Naive thymus-derived CD8-positive, alpha-beta T cell (primary cell): ENCODE measurements at places on chromosomes 1 and 21. TPM values are rescaled to one million over a fixed set of nuclear protein-coding genes. Genes with fewer than 3 reads are reported as not detected.
A peak's percentile ranks its signal among the peaks of the same experiment; 100 is the strongest.

Gene XKR8
- 8.8 TPM for total RNA-seq

Gene C8B
- not detected for total RNA-seq

Gene ALG14
- total RNA-seq: 0.74 TPM

DNA sequence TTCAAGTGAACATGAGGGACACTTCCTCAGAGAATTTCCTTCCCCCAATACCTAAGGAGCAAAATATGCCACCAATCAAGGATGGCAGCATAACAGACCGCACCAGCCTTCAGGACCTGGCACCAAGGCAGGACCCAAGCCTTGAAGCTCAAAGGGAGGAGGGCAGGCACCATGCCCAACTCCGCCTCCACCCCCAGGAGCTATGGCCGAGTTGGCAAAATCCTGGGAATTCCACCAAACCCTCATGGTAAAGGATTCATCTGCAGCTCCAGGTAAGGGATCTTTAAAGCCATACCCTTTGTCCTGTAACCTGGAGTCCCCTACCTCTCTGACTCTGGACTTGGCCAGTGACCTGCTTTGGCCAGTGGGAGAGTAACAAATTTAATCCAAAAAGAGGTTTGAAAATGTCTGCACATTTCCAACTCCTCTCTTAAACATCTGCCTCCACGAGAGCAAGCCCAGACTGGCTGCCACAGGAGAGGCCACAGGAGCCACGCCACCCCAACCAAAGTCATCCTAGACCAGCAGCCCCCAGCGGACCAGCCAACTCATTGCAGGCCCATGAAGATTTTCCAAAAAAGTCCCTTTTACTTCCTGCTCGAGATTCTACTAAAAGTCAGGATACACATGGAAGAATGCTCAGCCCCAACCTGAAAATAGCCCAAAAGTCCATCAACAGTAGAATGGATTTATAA lies 41.9 kb downstream of the NPHP4 start:
- H3K27ac ChIP-seq: no peak overlapping the region
- peaks cover 7% of the 10 kb centered on the region for H3K4me1 ChIP-seq
- no peak overlapping the region for H3K4me3 ChIP-seq
- H3K27me3 ChIP-seq: no peaks in the 10 kb centered on the region
- peaks cover 9% of the 10 kb centered on the region for H3K36me3 ChIP-seq

DNA sequence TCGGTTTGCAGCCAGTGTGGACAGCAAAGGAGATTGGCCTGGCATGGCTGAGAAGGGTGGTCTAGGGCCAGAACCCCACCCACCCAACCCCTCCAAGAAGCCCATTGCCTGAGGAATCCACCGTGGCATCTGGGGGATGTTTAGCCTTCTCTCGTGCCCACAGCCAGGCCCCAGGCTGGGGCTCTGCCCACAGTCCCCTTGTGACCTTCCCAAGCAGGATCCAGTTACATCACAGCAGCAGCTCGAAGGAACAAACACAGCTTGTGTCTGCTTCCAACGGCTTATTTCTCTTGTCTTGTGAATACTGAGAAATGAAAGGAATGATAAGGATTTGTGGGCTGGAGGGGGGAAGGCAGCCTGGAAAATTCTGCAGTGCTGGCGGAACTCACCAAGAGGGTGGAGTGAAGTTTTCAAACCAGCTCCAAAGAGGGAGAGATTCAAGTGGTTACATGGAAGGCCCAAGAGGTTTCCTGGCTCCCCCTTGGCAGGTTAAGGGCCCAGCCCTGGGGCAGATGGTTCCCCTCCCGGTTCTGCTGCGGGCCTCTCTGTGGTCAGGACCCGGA lies 61.6 kb downstream of the DHRS3 start:
- H3K4me3 ChIP-seq: no peak overlapping the region
- H3K36me3 ChIP-seq: no peaks in the 10 kb centered on the region
- no peak overlapping the region for H3K27ac ChIP-seq
- H3K27me3 ChIP-seq: no peaks in the 10 kb centered on the region
- no peak for DNase-seq

DNA sequence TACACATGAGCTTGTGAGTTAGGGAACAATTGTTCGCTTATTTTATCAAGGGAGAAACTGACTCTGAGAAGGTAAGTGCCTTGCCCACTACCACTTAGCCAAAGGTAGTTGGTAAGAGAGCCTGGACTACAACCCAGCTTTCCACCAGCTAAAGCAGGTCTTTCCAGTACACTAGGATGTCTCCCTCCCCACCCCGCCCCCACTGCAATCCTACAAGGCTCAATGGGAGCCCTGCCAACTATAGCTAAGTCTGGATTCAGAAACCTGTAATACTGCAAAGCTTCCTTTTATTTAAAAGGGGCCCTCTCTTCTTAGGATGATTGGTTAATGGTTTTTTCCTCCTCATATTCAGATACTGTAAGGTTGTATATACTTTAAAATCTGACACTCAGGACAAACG lies 102.0 kb upstream of the C8B start:
- H3K4me1 ChIP-seq: no peaks in the 10 kb centered on the region
- H3K36me3 ChIP-seq: no peaks in the 10 kb centered on the region
- no peaks in the 10 kb centered on the region for H3K27me3 ChIP-seq
- H3K4me3 ChIP-seq: no peak overlapping the region
- H3K27ac ChIP-seq: no peak overlapping the region
- DNase-seq: no peak

- H3K36me3 ChIP-seq: no peaks in the 10 kb centered on the region
- peak overlapping the region; percentile 18 for H3K27ac ChIP-seq
- H3K4me3 ChIP-seq: no peak overlapping the region
- peaks cover 9% of the 10 kb centered on the region for H3K4me1 ChIP-seq
- no peaks in the 10 kb centered on the region for H3K27me3 ChIP-seq
Observed at GRCh38 chr1:53986458-53986857, 31.5 kb downstream of the LDLRAD1 start.
